Muscle of leg (tissue), 16 donors: ENCODE measurements at places on chromosomes 1 and 21. TPM values are rescaled to one million over a fixed set of nuclear protein-coding genes. Genes with fewer than 3 reads are reported as not detected.

- H3K4me1 ChIP-seq = peaks cover 52% of the 10 kb centered on the region
- peaks cover 13% of the 10 kb centered on the region for H3K27me3 ChIP-seq
- H3K4me3 ChIP-seq = peak overlapping the region; percentile 52
- H3K27ac ChIP-seq = peak overlapping the region; percentile 69
- DNase-seq = no peak
Observed at GRCh38 chr1:206557636-206558473, 50.5 kb downstream of the RASSF5 start.

Gene MTF2
- 20.3 TPM for polyA plus RNA-seq

DNA sequence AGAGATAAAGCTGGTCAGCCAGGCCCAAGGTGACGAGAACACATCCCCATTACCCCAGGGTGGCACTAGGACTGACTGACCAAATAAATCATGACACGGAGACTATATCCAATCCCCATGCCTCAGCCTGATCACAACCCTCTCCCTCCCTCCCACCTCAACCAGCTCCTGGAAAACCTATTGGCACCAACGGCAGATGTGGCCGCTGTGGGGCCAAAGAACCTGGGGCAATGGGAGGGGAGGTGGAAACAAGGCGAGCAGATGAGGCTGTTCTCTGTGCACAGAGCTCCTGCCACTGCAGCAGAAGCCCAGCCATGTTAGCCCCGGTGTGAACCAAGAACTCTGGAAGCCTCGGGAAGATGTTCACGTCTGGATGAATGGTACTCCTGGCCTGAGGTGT is 77.6 kb downstream of the CD247 start:
- H3K36me3 ChIP-seq = no peaks in the 10 kb centered on the region
- no peak overlapping the region for H3K4me3 ChIP-seq
- no peak overlapping the region for H3K27ac ChIP-seq
- no peak for DNase-seq

DNA sequence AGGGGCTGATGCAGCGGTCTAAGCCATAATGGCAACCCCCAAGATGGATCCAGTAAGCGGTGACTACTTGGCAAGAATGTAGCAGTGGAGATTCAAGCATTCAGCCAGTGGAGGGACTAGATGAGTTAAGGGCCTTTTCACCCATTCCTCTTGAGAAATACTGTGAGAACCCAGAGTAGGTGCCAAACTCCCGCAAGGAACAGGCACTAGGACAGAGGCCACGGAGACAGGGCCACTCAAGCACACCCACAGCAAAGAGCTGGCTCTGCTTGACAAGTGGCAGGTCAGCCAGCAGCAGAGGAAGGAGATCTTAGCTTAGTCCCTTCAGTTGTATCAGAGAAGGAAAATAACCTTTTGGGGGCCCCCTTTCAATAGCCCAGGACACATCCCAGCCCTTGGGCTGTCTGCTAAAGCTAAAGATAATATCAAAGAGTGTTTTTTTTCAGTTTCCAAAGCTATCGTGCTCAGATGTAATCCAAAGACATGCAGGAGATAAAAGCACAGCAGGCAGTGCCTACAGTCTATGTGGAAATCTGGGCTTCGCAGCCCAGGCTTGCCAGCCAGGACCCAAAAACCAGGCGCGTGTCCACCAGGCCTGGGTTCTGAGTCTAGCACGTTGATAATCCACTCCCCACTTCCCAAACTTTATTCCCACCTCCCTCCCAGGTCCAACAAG is 62.0 kb upstream of the GOLT1A start:
- H3K4me1 ChIP-seq = peaks cover 23% of the 10 kb centered on the region
- H3K27ac ChIP-seq = no peak overlapping the region
- H3K36me3 ChIP-seq = no peaks in the 10 kb centered on the region
- no peak for DNase-seq

GRCh38 chr1:100414693-100415497 is 62.6 kb downstream of the CDC14A start:
- no peaks in the 10 kb centered on the region for H3K4me1 ChIP-seq
- no peaks in the 10 kb centered on the region for H3K27me3 ChIP-seq
- no peak overlapping the region for H3K27ac ChIP-seq
- H3K4me3 ChIP-seq = no peak overlapping the region
- H3K36me3 ChIP-seq = no peaks in the 10 kb centered on the region
- no peak for DNase-seq

GRCh38 chr21:26177187-26177586 is 6.6 kb upstream of the APP start:
- H3K27me3 ChIP-seq = no peaks in the 10 kb centered on the region
- H3K27ac ChIP-seq = no peak overlapping the region
- peak; percentile 38 for DNase-seq
- no peaks in the 10 kb centered on the region for H3K36me3 ChIP-seq
- no peak overlapping the region for H3K4me3 ChIP-seq

DNA sequence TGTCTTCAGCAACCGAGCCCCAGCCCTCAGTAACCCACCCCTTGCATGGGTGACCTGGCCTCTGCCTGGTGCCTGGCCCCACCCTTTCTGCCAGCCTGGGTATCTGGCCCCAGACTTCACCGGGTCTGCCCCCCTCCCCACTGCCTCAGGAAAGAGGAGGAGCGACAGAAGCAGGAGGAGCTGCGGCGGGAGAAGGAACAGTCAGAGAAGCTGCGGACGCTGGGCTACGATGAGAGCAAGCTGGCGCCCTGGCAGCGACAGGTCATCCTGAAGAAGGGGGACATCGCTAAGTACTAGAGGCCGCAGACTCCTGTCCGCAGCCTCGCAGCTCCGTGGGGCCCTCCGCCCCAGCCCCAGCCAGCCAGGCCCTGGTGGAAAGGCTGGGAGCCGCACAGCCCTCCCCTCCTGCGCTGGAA is 6.1 kb downstream of the TNFRSF25 start:
- peaks cover 72% of the 10 kb centered on the region for H3K27me3 ChIP-seq
- DNase-seq = no peak
- peaks cover 10% of the 10 kb centered on the region for H3K36me3 ChIP-seq
- H3K4me1 ChIP-seq = peaks cover 2% of the 10 kb centered on the region
